CD4-positive, CD25-positive, alpha-beta regulatory T cell (primary cell): ENCODE measurements at places on chromosomes 12 and 14.

GRCh38 chr14:100835548-100836310, 9.8 kb downstream of the MEG3 start:
- no peak for DNase-seq

- no peak for DNase-seq
Observed at GRCh38 chr14:94306047-94306978, 13.2 kb upstream of the SERPINA10 start.

- no peak for DNase-seq
Observed at GRCh38 chr14:31429791-31430190, 9.4 kb upstream of the HEATR5A start.

GRCh38 chr12:41956353-41956752, 188.3 kb downstream of the GXYLT1 start:
- no peak for DNase-seq

DNA sequence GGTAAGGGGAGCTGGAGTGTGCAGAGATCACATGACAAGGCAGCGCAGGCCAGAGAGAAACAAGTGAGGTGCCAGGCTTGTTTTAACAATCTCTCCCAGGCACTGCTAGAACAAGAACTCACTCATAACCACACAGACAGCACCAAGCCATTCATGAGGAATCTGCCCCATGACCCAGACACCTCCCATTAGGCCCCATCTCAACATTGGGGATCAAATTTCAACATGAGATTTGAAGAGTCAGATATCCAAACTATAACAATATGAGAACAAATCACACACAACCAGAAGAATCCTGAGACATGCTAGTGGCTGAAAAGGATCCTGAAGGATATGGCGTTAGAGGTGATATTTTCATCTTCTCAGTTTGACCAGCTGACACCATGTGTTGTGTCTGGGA, 21.9 kb downstream of the OR6J1 start:
- no peak for DNase-seq
